Activated CD8-positive, alpha-beta T cell treated with anti-CD3 and anti-CD28 coated beads, Interleukin-2, amount 10 ng/mL, durations not matched to agents 7 days and 5 days (primary cell): ENCODE measurements at places on chromosomes 16 and 17. TPM values are rescaled to one million over a fixed set of nuclear protein-coding genes. Genes with fewer than 3 reads are reported as not detected.

DNA sequence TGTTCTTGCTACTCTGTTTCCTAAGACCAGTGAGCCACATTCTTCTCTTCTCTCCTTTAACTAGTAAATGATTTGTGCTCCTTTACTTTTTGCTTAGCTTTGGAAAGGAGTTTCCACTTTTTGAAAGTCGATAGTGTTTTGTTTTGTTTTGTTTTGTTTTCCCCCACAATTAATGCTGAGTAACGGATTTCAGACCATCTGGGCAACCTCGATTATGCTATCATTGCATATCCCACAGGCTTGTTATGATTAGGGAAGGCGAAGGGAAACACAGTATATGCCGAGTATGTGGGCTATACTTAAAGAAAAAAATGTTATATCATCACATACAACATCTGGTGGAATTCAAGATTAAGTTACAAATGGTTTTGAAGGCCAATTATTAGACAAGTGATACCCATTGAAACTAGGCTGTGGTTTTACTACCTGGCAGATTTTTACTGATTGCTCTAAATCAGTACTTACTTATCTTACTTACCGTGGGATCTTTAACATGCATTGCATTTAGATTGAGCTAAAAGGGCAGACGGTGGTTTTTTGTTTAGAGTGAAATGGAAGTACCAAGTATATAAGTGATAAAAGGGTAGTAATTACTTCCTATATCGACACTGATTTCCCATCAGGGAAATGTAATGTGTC, 361.3 kb upstream of the SOX9 start:
- no peaks in the 10 kb centered on the region for H3K36me3 ChIP-seq
- H3K27ac ChIP-seq: no peak overlapping the region
- H3K4me1 ChIP-seq: no peaks in the 10 kb centered on the region
- DNase-seq: no peak
- no peaks in the 10 kb centered on the region for H3K27me3 ChIP-seq

The CACNG5 gene
- total RNA-seq: not detected

GRCh38 chr16:9780831-9781230, 401.4 kb downstream of the GRIN2A start:
- no peaks in the 10 kb centered on the region for H3K27me3 ChIP-seq
- no peaks in the 10 kb centered on the region for H3K36me3 ChIP-seq
- H3K4me1 ChIP-seq: no peaks in the 10 kb centered on the region
- H3K4me3 ChIP-seq: no peak overlapping the region

The RNF135 gene
- total RNA-seq: 7.2 TPM

DNA sequence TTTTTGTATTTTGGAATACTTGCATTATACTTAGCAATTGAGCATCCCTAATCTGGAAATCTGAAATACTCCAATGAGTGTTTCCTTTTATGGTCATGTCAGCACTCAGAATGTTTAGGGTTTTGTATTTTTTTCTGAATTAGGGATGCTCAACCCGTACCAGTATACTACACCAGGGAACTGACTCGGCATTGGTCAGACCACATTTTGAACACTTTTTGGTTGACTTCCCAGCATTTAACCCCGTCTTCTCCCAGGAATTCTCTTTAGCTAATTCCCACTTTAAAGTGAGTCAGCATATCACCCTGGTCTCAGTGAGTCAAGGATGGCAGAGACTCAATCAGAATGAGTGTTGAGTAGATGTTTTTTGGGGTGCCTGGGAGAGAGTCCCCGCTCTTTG, 177.9 kb downstream of the SPECC1 start:
- no peaks in the 10 kb centered on the region for H3K27me3 ChIP-seq
- H3K36me3 ChIP-seq: no peaks in the 10 kb centered on the region
- no peak overlapping the region for H3K4me3 ChIP-seq
- no peaks in the 10 kb centered on the region for H3K4me1 ChIP-seq
- no peak for DNase-seq

The ARRB2 gene
- 316 TPM for total RNA-seq

DNA sequence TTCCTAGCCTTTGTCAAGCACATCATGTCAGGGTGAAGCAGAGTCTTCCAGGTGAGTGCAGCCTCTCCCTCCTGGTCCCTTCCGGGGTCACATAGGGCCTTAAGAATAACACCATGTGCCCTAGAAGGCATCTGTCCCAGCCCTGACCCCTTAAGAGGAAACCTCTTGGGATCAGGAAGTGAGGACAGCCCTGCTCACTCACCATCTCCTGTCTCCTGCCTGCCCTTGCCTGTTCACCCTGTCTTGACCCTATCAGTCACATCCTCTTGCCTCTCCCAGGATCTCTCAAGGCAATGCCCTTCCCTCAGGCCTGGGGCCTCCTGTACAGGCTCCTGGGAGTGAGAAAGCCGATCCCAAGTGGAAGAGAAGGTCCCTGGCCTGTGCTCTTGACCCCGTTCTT, 13.9 kb downstream of the MYL4 start:
- H3K27ac ChIP-seq: peak overlapping the region; percentile 3
- H3K36me3 ChIP-seq: peaks cover 20% of the 10 kb centered on the region
- DNase-seq: no peak
- H3K4me1 ChIP-seq: peaks cover 52% of the 10 kb centered on the region
